Chondrocyte (in vitro differentiated cells): ENCODE measurements at places on chromosomes 1 and 21.

DNA sequence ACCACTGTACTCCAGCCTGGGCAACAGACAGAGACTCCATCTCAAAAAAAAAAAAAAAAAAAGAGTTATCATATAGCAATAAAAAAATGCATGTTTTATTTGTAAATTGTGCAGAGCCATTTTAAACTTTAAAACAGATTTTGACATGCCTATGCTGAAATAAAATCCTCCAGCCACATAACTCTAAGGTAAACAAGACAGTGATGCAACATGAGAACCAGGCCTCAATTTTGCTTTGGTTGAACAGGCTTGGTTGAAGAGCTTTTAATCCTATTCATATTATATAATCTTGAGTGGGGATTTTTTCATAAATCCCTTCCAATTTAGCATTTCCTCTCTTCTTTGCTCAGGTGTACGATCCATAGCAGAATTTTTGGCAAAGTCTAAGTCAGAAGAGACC lies 26.1 kb downstream of the ARMH1 start:
- no peak for DNase-seq

DNA sequence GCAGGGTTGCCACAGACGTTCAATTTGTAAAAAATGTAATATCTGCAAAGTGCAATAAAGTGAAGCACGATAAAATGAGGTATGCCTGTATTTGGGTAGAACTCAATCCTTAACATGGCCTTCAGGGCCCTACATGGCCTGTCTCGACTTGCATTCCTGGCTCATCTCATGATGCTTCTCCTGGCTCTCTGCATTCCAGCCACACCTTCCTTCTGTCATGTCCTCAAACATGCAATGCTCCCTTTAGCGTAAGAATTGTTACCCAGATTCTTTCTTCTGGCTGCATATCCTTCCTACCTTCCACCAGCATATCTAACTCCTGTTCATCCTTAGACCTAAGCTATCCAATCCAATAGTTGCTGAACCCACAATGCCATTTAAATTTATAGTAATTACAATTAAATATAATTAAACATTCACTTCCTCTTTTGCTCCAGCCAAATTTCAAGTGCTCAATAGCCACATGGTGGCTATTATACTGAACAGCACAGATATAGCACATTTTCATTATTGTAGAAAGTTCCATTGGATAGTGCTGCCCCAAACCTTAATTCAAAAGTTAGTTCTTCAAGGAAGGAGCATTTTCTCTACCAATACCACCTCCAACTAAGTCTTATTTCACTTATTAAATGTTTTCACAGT lies 32.6 kb downstream of the FGGY start:
- DNase-seq, result no peak

DNA sequence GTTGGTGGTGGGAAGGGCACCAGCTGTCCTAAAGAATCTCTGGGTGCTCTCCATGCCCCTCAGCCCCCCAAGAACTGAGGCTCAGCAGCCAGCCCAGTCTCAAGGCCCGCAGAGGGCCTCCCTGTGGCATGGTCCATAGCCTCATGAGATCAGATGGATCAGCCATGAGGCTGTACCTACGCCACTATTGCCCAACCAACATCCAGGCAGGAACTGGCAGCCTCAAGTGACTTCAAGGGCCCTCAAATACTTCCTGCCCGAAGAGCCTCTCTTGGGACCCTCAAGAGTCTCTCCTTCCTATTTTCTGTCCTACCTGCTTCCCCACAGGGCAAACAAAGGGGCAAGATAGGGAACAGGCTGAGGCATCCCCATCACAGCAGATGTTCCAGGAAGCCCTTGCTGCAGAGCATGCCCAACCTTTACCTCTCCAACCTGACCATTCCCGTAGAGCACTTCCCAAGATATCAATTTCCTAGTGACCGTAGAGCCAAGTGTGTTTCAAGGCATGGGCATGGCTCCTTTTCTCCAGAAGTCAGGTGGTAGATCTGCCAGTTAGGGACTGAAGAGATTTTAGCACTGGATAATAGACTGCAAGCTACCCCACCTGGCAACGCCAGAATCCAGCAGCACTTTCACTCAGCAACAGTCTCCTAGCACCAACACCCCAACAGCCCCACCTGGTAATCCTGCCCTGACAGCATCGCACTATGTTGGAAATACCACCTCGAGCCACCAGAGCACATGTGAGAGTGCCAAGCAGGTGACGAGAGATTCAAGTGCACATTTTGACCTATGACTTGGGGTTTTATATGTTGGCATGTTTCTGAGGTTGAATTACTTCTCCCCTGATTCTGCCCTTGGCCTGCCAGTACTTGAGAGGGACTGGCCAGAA lies 13.7 kb upstream of the MFSD2A start:
- no peak for DNase-seq

DNA sequence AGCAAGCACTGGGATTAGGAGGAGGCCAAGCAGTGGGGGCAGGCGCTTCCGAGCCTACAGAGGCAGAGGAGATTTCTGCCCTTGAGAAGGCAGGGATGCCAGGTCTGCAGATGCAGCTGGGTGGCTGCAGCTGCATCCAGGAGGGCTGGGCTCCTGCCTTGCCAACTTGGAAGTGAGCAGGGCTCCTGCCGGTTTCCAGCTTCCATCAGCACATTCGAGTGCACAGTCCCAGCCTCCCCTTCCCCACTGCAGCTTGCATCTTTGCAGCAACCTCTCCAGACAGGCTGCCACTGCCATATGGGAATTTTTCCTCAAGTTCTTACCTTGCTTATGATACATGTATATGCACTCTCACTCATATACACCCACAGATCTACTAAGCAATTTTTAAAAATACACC lies 1234.3 kb upstream of the B3GALT2 start:
- no peak for DNase-seq

DNA sequence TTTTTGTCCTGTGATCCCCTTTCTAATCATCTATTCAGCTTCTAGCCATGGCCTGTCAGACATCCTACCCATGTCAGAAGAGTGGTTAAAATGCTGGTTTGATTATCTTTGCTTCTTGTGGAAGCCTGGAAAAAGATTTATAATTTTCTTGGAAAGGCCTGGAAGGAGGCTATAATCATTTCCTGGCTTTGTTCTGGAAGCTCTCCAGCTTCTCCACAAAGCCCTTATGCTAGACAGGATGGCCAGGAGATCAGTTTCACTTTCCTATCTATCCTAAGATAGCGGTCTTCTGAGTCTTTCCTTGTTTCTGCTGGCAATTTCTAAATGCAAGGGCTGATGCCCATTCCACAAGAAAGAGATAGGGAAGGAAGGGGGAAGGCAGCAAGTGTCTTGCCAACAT lies 90.9 kb upstream of the SLC44A3 start:
- no peak for DNase-seq

GRCh38 chr1:161978011-161978790 lies 45.5 kb downstream of the OLFML2B start:
- no peak for DNase-seq

- no peak for DNase-seq
These were observed 13.5 kb upstream of the SPATA1 start for GRCh38 chr1:84492726-84493125.

DNA sequence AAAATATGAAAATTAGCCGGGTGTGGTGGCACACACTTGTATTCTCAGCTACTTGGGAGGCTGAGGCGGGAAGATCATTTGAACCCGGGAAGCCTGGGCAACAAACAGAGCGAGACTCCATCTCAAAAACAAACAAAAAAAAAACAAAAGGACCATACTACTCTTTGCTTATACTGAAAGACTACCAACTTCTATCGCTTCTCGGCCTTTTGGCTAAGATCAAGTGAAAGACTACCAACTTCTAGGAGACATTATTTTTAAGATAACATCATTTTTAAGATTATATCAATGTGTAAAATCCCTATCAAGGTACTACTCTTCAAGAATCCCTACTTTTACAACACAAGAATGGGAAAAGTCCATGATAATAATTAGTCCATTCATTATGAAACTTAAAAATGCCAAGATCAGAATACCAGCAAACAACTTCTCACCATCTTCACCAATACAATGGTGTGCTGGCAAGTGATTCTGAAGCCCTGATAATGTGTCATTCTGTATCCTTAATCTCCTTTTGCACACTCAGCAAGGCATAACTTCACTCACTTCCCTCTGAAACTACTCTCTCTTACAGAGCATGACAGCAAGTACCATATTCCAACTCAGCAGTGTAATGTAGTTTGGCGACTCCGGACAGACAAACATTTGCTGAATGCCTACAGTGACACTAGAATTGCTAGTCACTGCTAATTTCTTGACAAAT lies 1.7 kb downstream of the PTP4A2 start:
- no peak for DNase-seq

DNA sequence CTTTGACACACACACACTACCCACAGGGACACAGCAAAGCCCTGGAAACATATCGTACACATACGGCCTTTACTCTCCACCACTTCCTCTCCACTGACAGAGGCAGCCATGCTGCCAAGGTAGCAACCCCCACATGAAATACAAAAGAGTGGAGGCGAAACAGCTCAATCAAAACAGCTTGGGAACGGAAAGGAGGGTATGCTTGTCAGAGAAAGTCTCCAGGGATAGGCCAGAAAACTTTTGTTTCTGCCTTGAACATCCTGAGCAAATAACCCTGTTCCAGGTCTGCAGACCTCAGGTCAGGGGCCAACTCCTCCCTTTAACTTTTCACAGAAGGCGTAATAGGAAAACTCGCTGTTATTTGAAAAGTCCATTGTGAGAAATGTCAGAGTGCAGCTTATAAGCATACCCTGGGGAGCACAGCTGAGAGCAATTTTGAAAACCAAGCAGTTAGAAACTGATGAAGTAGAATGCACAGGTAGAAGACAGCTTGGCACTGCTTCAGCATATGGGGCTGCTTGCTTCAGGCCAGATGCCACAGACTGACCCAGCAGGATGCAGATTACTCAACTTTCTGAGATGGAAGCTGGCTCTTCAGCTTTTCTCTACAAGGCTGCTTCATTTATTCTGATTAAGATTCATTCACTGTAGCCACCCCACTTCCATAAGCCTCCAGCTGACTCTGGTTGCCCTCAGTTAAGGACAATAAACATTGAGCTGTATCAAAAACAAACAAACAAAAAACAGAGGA lies 18.0 kb downstream of the KIAA0319L start:
- no peak for DNase-seq

GRCh38 chr1:118984086-118984721 lies 3.9 kb downstream of the TBX15 start:
- DNase-seq, result no peak

DNA sequence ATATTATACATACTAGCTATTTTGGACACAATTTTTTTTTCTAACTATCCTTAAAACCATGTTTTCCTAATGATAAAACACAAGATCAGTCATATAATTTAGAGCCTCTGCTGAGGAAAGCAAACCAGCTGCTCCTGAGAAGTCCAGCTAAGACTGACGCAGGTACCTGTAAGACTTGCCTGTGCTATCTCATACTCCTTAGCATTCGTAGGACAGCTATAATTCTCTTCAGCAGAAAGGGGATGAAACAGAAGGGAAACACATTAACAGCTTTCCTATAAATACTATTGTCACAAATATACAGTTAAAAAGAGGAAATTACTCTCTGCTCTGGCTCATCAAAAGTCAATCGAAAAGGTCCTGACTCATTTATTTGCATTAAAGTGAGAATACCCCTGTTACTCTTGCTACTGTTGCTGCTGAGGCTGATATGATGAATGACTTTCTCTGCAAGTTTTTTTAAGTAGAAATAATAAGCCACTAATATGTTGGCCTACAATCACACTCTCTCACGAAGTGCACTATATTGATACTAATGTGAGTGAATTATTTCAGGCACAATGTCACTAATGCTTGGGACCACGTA lies 757.1 kb downstream of the KCNT2 start:
- no peak for DNase-seq

DNA sequence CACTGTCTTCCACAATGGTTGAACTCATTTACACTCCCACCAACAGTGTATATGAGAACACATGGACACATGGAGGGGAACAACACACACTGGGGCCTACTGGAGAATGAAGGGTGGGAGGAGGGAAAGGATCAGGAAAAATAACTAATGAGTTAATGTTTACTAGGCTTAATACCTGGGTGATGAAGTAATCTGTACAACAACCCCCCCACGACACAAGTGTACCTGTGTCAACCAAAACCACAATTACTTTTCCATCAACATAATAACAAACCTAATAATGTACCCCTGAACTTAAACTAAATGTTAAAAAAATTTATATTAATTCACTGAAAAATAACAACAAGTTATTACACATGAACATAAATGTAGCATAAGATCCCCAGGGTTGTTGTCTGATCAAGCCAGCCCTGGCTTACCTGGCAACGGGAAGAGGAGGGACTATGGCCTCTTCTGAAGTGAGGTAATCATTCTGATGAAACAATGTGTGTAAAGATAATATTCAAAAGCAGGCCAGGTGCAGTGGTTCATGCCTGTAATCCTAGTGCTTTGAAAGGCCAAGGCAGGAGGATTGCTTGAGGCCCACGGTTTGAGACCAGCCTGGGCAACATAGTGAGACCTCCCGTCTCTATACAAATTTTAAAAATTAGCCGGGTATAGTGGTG lies 40.8 kb upstream of the HEATR1 start:
- DNase-seq, result no peak

- no peak for DNase-seq
These were observed 450 bp downstream of the S100A10 start for GRCh38 chr1:151993084-151993733.
